ENCODE measurements at places on chromosomes 1 and 21.

DNA sequence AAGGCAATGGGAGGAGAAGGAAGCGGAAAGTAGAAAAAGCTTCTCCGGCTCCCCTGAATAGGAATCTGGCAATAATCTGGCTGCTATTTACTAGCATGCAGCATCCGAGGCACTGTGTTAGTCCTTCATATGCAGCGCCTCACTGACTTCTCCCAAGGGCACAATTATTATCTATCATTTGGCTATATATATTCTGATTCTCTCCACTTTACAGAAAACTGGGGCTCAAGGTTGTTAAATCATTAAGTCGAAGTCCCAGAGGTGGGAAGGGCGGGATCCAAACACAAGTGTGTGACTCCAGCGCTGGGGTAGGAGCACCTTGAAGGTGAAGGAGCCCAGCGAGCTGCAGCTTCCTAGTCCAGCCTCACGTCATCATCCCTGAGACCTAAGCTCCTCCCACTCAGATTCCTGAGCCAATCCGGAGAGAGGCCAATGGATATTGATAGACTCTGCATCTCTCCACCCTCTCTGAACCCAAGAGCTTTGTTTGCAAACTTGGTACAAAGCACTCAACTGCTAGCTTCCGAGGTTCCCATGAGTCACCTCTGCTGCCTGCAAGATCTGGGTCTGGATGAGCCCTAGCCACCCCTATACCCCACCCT lies 16.6 kb upstream of the EYA3 start:
- DNase-seq: peak; percentile 89

DNA sequence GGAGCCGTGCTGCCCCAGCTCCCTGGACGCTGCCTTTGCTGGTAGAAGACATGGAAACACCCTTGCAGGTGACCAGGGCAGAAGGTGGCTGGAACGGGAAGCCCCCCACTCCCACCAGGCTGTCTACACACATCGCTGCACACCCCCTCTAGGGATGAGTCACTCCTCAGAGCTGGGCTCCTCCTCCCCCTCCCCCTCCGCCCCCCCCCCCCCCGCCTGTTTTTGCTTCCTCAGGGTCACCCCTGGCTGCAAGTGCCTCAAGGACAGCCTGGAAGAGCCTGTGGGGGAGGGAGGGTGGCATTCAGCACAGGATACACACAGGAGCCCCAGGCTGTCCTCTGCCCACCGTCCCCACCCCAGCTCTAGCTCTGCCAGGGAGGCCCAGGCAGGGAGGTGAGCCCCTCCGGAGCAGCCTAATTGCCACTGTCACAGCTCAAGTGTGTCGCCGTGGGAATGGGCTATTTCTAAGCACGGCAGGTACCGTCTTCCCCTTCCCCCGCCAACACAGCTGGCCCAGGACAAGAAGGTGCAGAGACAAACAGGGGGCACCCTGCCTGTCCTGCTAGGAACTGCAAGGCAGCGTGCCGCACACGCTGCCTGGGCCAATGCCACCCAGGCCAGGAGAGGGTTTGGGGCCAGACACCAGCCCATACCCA lies 2.5 kb downstream of the FNDC10 start:
- DNase-seq: peak; percentile 57

- peak; percentile 37 for DNase-seq
Observed at GRCh38 chr1:114088392-114089299, 65.0 kb downstream of the SYT6 start.

DNA sequence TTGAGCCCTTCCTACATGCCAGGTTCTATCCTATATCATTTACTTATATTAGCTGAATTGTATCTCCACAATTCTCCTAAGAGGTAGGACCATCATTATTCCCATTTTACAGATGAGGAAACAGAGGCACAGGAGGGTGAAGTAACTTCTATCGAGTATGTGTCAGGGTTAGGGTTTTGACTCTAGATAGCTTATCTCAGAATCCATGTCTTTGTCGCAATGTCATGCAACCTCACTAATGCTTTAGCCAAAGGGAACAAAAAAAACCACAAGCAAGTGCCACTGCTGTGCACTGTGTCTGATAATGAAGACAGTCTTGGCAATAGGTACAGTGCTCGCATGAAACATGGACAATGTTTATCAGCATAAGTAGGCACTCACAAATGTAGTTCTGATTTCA lies 95.4 kb upstream of the CLDN14 start:
- no peak for DNase-seq

DNA sequence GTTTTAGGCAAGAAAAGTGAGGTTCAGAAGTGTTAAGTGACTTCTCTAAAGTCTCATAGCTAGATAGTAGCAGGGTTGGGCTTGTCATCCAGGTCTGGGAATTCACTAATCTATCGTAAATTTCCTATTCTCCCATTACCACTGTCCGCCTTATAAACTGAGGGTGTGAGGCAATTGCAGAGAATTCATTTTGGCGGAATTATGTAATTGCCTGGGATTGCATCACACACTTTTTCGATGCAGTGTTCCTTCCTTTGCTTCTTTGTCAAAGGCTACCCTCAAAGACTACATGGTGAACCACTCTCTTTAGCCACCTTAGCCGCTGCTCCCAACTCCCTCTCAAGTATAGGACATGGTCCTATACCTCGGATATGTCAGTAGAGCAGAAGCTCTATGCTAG lies 19.1 kb downstream of the SELP start:
- no peak for DNase-seq

DNA sequence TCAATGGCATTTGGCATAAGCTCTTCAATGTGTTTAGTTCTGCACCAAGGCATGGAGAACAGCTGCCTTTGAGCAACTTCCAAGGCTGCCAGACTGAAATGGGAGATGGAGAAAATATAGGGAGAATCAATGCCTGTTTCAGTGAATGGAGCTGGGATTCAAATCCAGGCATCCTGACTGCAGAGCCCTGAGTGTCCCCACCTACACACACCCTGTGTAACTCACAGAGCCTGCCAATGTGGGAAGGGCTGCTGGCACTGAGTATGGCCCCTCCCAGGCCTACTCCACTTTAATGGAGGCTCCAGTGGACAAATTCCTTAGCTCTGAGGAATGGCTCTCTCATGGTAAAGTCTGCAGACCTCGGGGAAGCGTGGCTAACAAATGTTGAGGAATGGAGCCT lies 145.6 kb upstream of the TNR start:
- DNase-seq: no peak

DNA sequence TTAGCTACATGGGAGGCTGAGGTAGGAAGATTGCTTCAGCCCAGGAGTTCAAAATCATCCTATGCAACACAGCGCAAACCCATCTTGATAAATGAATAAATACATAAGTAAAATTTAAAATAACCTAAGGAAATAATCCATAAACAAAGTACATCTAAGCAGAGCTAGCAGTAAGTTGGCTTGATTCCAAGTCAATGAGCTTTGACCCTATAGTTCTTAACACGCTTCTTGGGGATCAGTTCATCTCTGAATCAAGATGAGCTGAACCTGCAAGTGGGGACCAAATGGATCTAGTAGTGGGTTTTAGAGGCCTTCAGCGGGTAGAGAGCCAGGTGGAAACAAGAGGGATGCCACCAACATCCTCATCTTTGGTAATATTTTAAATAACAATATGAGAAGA lies 31.5 kb upstream of the PHGDH start:
- no peak for DNase-seq

GRCh38 chr1:225762002-225762441 lies 15.6 kb upstream of the SRP9 start:
- DNase-seq: peak; percentile 64

DNA sequence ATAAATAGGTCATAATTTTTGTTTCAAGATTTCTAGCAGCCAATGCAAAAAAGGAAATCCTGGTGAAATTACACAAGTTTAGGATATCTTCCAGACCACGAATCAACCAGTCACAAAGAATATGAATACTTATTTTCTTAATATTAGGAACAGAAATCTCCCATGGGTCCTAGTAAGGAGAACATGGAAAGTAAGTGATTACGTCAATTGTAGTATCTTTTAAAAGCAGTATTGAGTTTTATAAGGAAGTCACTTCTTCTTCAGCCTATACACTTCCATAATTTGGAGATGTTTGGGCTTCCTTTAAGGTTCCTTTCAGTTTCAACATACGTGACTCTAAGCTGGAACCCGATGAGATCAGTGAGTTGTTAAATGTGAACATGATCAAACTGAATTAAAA lies 534.5 kb downstream of the USP25 start:
- no peak for DNase-seq

GRCh38 chr1:7470904-7471638 lies 300.0 kb upstream of the VAMP3 start:
- DNase-seq: no peak

DNA sequence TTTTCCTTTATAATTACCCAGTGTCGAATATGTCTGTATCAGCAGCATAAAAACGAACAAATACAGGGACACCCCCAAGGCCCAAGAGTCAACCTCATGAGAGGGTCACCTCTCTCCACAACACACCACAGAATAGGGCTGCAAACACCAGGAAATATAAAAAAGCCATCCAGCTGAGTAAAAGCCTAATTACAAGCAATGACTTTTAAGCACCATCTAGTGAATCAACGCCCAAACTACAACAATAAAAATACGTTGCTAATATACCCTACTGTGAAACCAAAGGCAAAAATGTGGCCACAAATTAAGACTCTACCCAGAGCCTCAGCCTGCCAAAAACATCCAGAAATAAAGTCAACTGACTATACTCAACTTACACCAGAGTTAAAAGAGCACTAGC lies 817.9 kb upstream of the NEGR1 start:
- DNase-seq: no peak

- DNase-seq: no peak
Observed at GRCh38 chr1:236066828-236067386, 2.0 kb upstream of the NID1 start.

DNA sequence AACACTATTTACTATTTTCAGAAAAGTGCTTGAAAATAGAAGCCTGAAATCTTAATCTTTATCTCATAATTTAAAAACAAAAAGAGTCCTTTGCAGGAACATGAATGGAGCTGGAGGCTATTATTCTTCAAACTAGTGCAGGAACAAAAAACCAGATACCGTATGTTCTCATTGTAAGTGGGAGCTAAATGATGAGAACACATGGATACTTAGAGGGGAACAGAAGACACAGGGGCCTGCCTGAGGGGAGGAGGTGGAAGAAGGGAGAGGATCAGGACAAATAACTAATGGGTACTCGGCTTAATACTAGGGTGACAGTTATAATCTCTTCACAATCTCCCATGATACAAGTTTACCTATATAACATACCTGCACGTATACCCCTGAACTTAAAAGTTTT lies 176.3 kb downstream of the SDCCAG8 start:
- DNase-seq: no peak

DNA sequence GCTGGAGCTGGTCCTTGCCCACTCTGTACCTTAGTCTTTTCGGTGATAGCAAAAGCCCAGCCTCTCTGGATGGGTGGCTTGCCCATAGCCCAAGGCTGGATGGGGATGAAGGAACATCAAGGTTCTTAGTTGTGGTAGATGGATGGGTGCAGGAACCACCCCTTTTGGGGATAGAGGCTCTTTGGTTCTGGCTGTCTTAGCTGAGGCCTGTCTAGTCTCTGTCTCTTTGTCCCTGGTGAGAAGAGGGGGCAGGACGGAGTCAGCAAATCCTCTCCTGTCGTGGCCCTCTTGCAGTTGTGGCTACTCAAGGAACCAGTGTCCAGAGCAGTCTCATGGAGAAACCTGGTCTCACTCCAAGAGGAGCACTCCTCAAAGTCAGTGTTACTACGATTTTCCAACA lies 8.5 kb downstream of the VANGL2 start:
- DNase-seq: no peak

- no peak for DNase-seq
Observed at GRCh38 chr1:80050523-80050922, 1044.0 kb upstream of the ADGRL4 start.

DNA sequence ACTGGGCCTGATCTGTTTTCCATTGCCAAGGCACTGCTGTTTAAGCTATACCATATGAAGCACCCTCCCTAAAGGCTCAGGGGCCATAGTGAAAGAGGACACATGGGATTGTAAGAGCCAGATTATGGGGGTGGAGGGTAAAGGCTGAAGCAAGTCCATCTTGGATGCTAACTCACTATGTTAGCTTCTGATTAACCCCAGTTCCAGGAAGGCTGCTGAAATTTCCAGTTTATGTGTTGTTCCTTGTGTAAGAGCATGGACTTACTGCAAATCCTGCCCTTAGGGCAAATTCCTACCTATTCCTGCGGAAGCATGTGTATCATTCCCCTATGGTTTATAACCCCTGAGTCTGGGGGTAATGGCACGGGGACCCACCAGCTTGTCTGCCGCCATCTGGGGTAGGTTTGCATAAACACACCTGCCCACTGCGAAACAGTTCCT lies 91.8 kb upstream of the SERBP1 start:
- no peak for DNase-seq

- no peak for DNase-seq
Observed at GRCh38 chr1:200985481-200985880, 38.0 kb downstream of the KIF21B start.

DNA sequence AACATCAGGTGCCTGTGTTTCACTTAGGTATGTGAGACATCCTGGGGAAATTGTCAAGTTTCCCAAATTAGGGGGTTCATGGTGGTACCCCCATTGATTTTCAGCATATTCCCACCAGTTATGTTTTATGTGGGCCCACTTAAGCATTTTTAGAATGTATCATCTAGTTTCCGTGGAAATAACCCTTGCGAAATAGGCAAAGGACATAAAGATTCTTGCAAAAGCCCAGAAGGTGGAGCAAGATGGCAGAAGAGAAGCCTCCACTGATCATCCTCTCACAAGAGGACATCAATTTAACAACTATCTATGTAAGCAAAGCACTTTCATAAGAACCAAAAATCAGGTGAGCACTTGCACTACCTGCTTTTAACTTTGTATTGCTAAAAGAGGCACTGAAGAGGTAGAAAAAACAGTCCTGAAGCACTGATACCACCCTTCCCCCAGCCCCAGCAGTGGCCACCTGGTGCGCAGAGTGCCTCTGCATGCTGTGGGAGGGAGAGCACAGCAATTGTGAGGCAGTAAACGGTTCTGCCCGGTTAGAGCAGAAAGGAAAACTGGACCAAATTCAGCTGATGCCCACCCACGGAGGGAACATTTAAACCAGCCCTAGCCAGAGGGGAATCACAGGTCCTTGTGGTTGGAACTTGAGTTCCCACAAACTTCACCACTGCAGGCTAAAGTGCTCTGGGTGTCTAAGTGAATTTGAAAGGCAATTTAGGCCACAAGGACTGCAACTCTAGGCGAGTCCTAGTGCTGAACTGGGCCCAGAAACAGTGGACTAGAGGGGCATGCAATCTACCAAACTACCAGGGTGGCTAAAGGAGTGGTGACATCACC lies 23.2 kb downstream of the MCOLN2 start:
- DNase-seq: peak; percentile 6

GRCh38 chr1:54347955-54348699 lies 58.1 kb downstream of the SSBP3 start:
- no peak for DNase-seq

GRCh38 chr1:204446413-204447111 lies 34.9 kb upstream of the PPP1R15B start:
- peak; percentile 89 for DNase-seq

GRCh38 chr1:24955161-24955560 lies 25.1 kb upstream of the RUNX3 start:
- no peak for DNase-seq

- DNase-seq: no peak
Observed at GRCh38 chr1:107670397-107671040, 294.5 kb downstream of the VAV3 start.

DNA sequence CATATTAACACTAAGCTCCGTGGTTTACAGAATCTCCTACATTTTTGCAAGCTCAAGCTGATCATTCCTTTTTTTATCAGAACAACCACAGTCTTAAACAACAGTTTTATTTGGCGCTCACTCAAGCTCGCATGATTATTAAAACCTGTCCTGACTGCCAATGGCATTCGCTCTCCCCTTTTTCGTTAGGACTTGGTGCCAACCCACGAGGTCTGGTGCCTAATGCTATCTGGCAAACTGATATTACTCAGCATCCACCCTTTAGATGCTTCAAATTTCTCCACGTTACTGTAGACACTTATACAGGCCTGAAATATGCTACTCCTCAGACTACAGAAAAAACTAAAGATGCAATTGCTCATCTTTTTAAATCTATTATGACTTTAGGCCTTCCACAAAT lies 23.0 kb upstream of the ITLN1 start:
- no peak for DNase-seq
